ENCODE measurements at places on chromosomes 1 and 21.

- DNase-seq = no peak
Observed at GRCh38 chr1:151830055-151830454, 1.5 kb downstream of the RORC start.

DNA sequence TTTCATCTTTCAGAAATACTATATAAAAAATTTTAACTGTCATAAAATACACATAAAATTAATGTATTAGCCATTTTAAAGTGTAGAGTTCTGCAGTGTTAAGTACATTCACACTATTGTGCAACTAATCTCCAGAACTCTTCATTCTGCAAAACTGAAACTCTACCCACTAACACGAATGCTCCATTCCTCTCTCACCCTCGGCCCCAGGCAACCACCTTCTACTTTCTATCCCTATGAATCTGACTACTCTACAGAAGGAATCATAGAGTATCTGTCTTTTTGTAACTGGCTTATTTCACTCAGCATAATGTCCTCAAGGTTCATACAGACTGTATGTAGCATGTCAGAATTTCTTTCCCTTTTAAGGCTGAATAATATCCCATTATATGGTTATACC lies 43.4 kb downstream of the LTN1 start:
- no peak for DNase-seq

- DNase-seq = no peak
Observed at GRCh38 chr1:65658122-65658521, 134.6 kb upstream of the PDE4B start.

DNA sequence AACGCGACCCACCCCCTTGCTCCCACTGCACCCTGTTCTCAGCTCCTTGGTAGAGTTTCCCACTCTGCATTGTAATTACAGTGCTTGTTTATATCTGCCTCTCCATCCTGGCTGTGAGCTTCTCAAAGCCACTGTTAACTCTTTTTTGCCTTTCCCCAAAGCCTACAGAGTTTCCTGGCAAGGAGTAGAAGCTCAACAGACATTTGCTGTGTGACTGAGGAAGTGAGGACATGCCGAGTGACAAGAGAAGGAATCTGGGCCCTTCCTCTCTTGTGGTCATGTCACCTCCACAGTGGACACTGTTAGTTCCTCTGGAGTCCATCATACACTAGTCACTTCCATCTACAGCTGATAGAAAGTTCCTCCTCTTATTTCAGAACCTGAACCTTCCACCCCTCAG lies 6.1 kb upstream of the IGSF8 start:
- DNase-seq = no peak

DNA sequence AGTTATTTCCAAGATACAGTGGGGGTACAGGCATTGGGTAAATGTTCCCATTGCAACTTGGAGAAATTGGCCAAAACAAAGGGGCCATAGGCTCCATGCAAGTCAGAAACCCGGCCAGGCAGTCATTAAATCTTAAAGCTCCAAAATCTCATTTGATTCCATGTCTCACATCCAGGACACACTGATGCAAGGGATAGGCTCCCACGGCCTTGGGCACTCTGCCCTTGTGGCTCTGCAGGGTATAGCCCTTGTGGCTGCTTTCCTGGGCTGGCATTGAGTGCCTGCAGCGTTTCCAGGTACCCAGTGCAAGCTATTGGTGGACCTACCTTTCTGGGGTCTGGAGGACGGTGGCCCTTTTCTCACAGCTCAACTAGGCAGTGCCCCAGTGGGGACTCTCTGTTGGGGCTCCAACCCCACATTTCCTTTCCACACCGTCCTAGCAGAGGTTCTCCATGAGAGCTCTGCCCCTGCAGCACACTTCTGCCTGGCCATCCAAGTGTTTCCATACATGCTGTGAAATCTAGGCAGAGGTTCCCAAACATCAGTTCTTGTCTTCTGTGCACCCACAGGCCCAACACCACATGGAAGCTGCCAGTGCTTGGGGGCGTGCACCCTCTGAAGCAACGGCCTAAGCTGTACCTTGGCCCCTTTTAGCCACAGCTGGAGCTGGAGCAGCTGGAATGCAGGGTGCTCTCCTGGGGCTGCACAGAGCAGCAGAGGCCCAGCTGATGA lies 67.2 kb downstream of the HS2ST1 start:
- DNase-seq = no peak

DNA sequence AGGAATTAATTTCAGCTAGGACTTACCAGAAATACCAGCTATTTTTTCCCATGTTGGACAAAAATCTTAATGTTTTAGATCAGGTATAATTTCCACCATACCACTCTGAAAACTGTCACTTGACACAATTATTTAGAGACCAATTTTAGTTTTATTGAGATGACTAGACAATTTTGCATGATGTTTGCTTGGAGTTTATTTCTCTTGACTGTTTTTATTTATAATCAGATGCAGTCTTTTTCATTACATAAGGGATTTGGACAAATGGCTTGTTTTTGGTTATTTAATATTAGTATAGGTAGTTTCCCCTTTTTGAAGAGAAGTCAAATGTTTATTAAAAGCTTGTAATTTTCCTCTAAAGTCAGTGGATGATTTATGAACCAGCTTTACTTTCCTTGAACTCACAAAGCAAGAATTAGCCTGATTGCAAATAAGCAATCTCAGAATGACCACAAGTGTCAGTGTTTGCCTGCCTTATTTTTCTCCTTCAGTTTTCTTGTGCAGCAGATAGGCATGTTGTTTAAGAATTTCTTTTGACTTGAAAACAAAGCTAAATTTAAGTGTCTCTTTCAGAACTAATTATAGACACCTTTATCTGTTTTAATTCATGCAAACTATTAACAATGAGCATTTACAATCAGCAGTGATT lies 3.8 kb upstream of the B3GALT2 start:
- DNase-seq = no peak

All from right renal cortex interstitium (tissue), 3 donors.